ENCODE measurements at places on chromosomes 4 and X.
A peak's percentile ranks its signal among the peaks of the same experiment; 100 is the strongest.

DNA sequence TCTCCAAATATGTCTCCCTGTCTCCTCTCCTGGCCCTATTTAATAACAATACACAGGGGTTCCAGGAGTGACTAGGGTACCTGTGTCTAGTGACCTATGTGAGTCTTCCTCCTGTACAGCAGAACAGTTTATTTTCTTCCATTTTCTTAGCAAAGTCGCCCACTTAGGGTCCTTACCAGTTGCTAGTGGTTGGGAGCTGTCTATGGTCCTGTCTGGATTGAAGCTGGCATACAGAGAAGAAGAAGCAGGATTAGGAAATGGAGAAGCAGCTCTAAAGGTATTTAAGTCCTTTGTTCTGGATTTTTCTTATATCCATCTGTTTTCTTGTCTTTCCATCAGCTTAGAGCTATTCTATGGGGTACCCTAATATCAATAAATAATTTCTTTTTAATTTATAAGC lies 587.1 kb upstream of the CPEB2 start:
- no peak for DNase-seq

GRCh38 chr4:74444891-74445642 lies at the start of gene AREG:
Gene AREG (plus strand): TSS chr4:74445136. CDS start chr4:74445346, 210 bp downstream.
- DNase-seq, result peak; percentile 88

- no peak for DNase-seq
Observed at GRCh38 chr4:21012851-21013331, 312.6 kb downstream of the PACRGL start.

DNA sequence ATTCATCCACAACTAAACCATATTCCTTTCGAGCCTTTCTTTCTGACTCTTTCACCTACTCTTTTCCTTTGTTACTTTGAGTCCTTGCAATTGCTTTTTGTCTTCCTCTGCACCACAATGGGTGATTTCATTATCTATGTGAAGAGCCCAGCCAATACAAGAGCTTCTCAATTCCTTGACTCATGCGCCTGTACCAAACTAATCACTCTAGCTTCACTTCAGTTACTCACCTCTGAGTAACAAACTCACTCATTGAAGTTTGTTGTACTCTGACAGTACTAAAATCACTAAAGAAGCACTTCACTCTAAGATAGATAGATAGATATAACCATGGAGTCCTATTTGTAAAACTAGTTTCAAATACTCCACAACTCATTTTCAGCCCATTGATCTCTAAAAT lies 191.7 kb upstream of the EPHA5 start:
- no peak for DNase-seq

DNA sequence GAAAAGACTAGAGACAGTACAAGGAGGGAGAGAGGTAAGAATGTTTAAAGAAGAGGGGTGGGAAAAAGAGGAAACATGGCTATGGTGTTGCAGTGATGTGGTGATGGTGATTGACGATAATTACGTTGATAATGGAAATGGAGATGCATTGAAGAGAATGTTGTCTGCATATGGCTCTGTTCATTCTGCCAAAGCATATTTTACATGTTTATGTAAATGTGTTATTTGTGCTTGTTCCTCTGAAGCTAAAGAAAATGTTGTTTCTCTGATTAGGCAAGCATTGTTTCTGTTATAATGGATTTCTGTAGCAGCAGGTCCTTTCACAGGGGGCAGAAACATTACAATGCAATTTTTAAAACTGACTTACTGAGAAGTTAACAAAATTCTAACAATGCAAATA lies 958.8 kb downstream of the CCSER1 start:
- DNase-seq, result no peak

GRCh38 chrX:55056820-55057674 lies 17.8 kb upstream of the PAGE2B start:
- DNase-seq, result no peak

DNA sequence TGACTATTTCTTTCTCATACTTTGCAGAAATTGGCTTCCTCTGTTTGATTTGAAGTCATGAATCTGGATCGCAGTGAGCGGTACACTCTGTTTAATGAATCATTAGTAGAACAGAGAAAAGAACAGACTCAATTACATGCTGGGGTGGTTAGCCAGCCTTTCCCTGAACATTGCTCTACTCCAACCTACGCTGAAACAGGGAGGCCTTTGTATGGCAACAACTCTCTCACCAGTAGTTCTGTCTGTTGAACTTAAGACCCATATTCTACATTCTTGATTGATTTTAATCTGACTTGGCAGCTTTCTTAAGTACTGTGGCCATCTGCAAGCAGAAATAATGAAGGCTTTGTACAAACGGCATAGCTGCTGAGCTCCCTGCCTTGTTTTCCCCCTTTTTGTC lies 19.0 kb upstream of the AP1S2 start:
- no peak for DNase-seq

DNA sequence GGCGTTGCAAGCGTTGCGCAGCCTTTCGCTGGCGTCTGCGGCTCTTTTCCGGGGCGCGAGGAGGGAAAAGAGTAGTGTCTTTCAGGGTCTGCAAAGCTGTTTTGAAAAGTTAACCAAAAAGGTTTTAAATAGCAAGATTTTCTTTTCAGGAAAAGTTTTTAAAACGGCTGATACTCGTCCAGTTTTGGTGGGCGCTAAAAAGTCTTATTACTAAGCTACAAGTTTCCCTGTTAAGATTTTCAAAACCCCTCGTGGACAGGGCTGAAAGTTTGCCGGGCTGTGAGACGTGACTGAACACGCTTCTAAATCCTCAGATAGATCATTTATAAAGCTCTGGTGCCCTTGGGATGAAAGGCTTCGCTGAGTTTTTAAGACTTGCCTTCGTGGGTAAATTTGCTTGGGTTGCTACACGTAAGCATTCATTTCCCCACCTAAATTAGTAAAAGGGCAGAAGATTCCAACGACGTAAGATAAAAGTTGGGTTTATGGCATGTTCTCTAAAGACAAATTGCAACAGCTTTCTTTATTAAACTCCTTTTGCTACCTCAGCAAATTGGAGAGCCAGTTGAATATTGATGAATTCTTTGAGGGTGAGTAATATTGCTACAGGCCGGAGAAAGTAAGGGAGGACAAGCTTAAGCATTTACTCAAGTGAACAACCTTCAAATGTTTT lies 91.5 kb downstream of the HPRT1 start:
- no peak for DNase-seq

GRCh38 chr4:169417629-169418282 lies 147.0 kb upstream of the SH3RF1 start:
- DNase-seq, result no peak

DNA sequence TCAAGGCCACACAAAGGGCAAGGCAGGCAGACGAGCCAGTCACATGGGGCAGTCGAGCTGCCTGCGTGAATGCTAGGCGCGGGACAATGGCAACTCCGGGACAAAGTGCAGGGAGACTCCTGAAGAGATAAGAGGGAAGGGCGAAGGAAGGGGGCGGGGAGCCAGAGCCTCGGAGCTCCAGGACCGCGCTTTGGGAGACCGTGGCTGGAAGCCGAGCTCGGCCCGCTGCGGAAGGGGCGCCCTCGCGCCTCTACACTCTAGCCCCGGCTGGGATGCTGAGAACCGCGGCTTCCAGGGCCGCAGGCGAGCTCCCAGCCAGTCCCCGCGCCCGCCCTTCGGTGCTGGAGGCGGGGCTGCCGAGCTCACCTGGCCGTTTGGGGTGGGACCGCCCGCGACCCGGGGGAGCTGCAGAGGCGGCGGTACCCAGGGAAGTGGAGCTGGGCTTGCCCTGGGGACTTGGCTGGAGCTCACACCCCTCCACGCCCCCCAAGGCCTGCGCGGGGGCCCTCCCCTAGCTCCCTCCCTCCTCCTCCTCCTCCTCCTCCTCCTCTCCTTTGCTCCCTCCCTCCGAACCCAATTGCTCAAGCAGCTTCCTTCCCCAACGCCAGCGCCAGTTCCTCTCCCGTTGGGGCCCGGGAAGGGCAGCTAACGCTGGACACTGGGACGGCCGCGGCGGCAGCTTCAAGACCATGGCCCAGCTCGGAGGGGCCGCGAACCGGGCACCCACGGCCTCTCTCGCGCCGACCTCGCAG lies at the start of gene SOWAHD:
SOWAHD (plus strand) TSS at position 610 of the 752 bp plus-strand sequence; CDS start at position 690, 80 bp downstream.
- DNase-seq, result peak; percentile 30

DNA sequence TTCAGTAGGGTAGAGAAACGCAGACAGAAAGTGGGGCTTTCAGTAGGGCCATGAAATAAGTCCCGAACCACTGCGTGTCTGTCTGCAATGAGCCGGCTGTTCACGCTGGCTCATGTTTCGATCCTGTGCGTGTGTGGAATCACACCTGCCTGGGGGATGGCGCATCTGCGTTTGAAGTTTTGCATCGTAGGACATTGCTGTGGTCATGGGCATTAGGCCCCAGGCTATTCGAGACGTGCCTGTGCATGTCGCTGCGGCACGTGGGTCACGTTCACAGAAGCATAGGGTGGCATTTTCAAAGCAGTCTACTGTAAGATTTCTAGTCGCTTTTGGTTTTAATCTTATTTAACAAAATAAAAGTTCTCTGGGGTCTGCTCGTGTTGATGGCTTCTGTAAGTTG lies 25.5 kb upstream of the HGFAC start:
- no peak for DNase-seq

DNA sequence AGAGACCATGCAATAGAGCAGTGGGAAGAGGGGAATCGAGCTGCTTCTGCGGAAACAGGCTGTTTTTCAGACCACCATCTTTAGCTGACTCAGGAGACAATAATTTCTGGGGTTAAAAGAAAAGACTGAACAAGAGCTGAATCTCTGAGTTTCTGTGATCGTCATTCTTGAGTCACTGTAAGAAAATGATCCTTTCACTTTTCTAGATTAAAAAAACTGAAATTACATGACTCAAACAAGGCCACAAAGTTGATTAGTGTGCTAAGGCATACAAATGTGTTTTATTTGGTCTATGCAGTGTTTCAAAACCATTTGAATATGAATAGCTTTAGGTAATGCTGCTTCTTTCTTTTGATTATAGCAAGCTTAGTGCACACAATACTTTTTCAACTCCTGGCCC lies 194.4 kb upstream of the RPL34 start:
- peak; percentile 2 for DNase-seq

DNA sequence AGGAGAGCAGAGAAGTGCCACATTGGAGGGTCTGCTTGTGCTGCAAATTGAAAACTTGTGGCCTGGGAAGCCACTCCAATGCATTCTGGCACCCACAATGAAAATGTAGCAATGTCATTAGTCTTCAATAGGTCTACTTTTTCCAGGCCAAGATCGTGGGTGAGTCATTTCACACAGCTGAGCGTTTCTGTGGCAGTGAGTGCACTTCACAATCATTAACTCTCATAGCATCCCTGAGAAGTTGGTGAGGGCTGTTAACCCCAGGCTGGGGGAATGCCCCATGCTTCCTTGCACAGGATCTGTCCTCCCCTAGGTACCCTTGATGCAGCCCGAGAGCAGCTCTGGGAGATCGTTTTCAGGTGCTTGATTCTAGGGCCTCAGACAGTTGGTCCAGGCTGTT lies 196.8 kb upstream of the ATP6AP2 start:
- DNase-seq, result no peak
